ENCODE measurements at places on chromosomes 1 and 21.
A peak's percentile ranks its signal among the peaks of the same experiment; 100 is the strongest.

- DNase-seq, result no peak
These were observed 81.6 kb downstream of the HHIPL2 start for GRCh38 chr1:222466150-222466865.

DNA sequence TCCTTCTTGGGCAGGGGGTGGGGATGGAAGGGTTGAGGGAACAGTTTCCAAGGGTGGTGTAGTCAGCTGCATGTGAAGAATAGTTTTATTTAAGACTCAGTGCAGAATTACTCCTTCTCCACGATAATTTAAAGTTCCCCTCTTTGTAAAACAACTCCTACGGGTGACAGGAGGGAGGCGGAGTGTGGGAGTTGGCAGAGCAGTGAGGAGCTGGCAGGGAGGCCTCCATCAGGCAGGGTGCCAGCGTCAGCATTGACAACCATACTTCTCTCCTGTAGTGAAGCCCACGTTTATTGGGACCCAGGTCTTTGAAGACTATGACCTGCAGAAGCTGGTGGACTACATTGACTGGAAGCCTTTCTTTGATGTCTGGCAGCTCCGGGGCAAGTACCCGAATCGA is 93.8 kb downstream of the MTR start:
- DNase-seq, result no peak

DNA sequence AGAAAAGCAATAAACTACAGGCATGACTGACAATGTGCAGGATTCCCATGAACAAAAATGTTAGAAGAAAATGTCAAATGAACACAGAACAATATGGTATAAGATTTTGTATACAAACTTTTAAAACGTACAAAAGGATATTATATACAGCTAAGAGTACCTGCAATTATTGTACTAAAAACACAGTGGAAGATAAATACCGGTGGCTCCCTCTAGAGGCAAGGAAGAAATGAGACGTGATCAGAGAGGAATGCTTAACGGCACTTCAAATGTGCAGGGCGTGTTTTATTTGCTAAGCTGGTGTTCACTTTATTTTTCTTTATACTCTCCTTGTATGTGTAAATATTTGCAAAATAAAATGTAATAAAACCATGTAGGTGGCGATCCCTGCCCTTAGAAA is 191.8 kb upstream of the SAMSN1 start:
- DNase-seq, result peak; percentile 30

DNA sequence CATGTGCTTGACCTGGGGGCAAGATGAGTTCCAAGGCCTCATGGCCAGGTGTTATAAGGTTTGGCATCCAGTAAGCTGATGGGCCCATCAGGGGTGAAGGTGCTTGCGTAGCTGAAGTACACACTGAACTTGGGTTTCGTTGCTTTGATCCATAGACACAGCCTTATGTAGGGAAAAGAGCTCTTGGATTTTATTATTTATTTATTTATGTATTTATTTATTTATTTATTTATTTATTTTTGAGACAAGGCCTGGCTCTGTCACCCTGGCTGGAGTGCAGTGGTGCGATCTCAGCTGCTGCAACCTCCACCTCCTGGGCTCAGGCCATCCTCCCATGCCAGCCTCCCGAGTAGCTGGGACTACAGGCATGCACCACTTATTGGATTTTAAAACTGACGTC is 63.2 kb downstream of the FOXD2 start:
- no peak for DNase-seq
